ENCODE measurements at places on chromosomes 7 and 10.

GRCh38 chr10:16663444-16663843, 141.8 kb upstream of the C1QL3 start:
- DNase-seq = no peak

DNA sequence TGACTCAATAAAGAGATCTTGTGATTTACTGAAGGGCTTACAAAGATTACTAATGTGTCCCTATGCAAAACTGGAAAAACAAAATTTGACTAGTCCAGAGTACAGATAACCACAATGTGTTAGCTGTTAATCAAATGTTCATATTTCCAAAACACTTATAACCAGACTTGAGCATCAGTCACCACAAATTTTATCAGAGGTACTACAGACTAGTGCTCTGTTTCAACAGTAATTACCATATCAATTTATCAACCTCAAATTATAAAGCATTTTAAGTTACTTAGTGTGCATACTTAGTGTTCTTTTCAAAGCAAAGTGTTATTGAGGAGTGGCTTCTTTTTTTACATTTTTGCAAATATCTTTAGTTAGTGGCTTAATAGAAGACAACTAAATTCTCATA, 765.9 kb downstream of the GRM8 start:
- no peak for DNase-seq

GRCh38 chr10:21976739-21977138, 26.8 kb downstream of the DNAJC1 start:
- peak; percentile 18 for DNase-seq

GRCh38 chr7:151809146-151809863, 67.6 kb downstream of the PRKAG2 start:
- no peak for DNase-seq

- no peak for DNase-seq
Observed at GRCh38 chr7:92987538-92987937, 130.2 kb downstream of the SAMD9 start.

All from ELR (cell line).